ENCODE measurements at places on chromosomes 2 and 18.

GRCh38 chr18:48668466-48669179, 129.8 kb downstream of the CTIF start:
- H3K4me1 ChIP-seq: no peaks in the 10 kb centered on the region
- no peak overlapping the region for H3K27ac ChIP-seq
- no peaks in the 10 kb centered on the region for H3K27me3 ChIP-seq
- H3K4me3 ChIP-seq: no peak overlapping the region
- no peak for DNase-seq
- H3K36me3 ChIP-seq: no peaks in the 10 kb centered on the region

DNA sequence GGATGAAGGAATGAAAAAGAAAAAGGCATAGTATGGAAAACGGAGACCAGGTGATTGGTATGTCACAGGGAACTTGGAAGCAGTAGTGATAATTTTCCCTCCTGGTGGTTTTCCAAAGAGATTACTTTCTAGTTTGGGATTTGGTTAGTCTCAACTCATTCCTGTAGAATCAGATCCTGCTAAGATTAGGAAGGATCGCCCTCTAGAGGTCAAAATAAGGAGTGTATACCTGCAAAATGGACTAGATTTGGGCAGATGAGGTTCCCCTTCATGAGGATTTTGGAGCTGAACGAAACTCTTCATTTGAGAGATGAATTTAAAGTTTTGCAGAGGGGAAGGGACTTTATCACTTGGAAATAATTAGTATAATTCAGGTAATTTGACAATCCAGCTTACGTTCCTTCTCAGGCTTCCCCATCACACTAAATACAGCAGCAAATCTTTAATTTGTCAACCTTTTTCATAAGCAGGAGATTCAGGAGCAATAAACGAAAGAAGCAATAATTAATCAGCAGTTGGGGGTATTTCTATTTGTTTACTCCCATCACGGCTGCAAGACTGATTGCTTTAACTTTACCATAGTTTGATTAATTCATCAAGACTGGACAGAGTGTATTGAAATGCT, 65.2 kb downstream of the CCDC195 start:
- H3K36me3 ChIP-seq: no peaks in the 10 kb centered on the region
- no peaks in the 10 kb centered on the region for H3K4me1 ChIP-seq
- no peak for DNase-seq
- H3K27ac ChIP-seq: no peak overlapping the region
- H3K27me3 ChIP-seq: no peaks in the 10 kb centered on the region
- no peak overlapping the region for H3K4me3 ChIP-seq

DNA sequence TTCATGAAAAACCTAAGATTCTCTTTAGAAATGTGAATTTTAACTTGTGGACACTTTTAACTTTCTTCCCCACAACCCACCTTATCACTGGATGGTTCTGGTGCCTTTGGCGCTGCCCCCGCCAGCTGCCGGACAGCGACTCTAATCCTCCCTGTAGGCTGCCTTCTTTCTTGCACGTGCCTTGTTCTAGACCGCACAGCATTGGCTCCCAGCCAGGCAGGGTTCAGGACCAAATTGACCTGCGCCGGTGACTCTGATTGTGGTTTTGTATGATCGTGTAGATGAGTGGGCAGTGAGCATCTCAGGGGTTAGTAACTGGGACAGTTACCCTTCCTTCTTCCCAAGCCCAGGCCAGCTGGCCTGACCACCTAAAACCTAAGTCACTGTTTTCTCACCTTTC, 106.8 kb downstream of the ASAP2 start:
- peaks cover 5% of the 10 kb centered on the region for H3K4me1 ChIP-seq
- no peak overlapping the region for H3K4me3 ChIP-seq
- H3K27ac ChIP-seq: no peak overlapping the region
- no peak for DNase-seq
- H3K36me3 ChIP-seq: no peaks in the 10 kb centered on the region
- no peaks in the 10 kb centered on the region for H3K27me3 ChIP-seq

GRCh38 chr2:32506446-32506845, 121.4 kb upstream of the TTC27 start:
- H3K36me3 ChIP-seq: no peaks in the 10 kb centered on the region
- no peak overlapping the region for H3K27ac ChIP-seq
- no peak overlapping the region for H3K4me3 ChIP-seq

- H3K4me3 ChIP-seq: no peak overlapping the region
- no peaks in the 10 kb centered on the region for H3K36me3 ChIP-seq
- H3K4me1 ChIP-seq: no peaks in the 10 kb centered on the region
- no peak overlapping the region for H3K27ac ChIP-seq
Measured at GRCh38 chr2:48560546-48561209, 30.7 kb downstream of the STON1 start.

DNA sequence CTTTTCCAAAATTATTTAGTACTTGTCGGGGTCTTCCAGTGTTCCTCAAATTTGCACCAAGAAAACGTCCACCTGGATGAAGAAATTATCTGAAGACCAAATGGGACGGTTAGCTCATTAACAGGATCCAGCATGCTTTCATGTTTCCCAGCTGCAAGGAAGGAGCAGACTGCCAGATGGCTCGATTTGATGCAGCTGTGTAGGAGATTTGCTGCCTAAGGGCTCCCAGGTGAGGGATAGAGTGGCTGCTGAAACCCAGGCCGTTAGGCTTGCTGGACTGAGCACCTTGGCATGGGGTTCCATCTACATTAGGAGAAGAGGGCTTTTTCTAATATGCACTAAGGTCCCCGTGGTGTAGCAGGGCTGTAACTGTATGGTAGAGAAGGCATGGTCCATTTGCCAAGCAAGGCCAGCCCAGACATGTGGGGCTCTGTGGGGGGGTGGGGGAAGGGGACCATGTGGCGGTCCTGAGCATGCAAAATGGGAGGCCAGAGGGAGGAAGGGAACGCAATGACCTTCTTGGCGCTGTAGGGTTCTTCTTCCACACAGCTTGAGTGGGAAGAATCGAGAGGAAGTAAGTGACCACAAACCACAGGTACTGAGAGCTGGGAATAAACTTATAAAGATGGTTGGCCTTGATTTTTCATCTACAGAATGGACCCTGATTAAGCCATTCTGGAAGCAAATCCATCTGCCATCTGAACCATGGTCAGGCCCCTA, 144.0 kb downstream of the TMEM163 start:
- no peak overlapping the region for H3K4me3 ChIP-seq
- no peaks in the 10 kb centered on the region for H3K4me1 ChIP-seq
- no peaks in the 10 kb centered on the region for H3K36me3 ChIP-seq

DNA sequence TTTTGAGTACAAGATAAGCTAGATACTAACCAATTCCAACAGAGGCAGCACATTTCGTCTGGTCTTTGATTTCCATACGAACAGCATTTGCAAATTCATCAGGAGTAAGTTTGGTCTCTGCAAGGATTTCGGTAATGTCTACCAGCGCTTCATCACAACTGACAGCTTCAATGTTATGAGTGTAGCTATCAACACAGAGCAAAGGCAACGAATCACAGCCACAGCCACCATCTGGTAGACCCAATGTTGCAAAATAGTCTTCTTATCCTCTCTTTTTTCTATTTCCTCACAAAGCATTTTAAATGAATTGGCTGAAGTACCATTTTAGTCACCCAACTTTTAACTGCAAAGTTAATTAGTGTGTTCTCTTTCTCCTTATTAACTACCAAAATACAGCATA, 68.3 kb downstream of the REV1 start:
- H3K4me1 ChIP-seq: no peaks in the 10 kb centered on the region
- no peak overlapping the region for H3K27ac ChIP-seq
- no peaks in the 10 kb centered on the region for H3K27me3 ChIP-seq
- no peaks in the 10 kb centered on the region for H3K36me3 ChIP-seq

GRCh38 chr2:181140414-181140813, 160.0 kb downstream of the UBE2E3 start:
- no peaks in the 10 kb centered on the region for H3K4me1 ChIP-seq
- H3K36me3 ChIP-seq: no peaks in the 10 kb centered on the region
- no peak overlapping the region for H3K4me3 ChIP-seq
- no peak for DNase-seq
- no peaks in the 10 kb centered on the region for H3K27me3 ChIP-seq
- no peak overlapping the region for H3K27ac ChIP-seq

- no peaks in the 10 kb centered on the region for H3K4me1 ChIP-seq
- H3K36me3 ChIP-seq: no peaks in the 10 kb centered on the region
- peak overlapping the region; percentile 82 for H3K27ac ChIP-seq
- no peak for DNase-seq
- no peaks in the 10 kb centered on the region for H3K27me3 ChIP-seq
- H3K4me3 ChIP-seq: peak overlapping the region; percentile 26
Measured at GRCh38 chr2:38098421-38099098, 22.6 kb upstream of the CYP1B1 start.
